Left hindlimb (tissue), 1 donor: ENCODE measurements at places on chromosomes 6 and 20.

DNA sequence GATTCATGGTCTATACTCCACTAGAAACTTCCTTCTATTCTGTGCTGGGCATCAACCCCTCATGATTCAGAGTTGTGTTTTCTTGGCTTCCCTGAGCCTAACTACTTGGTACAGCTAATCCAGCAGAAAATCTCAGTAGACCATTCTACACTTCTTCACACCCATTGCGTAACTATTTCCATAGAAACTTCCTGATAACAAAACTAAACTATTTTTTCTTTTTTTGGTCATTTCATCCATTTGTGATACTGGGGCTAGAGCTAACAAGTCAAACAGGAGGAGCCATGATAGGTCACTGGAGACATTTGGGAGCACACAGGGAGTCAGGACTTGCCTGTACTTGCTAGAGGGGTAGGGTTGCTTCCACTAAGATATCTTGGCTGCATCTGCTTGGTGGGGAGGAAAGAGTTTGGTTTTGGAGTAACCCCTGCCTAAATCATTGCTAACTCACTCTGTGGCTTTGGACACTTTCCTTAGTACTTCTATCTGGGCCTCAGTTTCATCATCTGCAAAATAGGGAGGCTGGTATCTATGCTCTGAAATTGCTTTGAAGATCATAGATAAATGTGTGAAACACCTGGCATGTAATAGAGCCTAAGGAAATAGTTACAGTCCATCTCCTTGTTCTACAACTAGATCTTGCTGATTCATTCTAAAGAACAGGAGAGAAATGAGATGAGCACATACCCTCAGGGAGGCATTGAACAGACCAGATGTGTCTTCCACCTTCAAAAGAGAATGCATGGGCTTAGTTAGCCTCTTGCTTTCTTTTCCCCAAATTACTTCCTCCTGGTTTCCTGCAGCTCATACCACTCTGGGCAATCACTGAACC is 127.9 kb upstream of the ADGRF1 start:
- no peak for DNase-seq

GRCh38 chr6:16907991-16908390 is 146.7 kb upstream of the ATXN1 start:
- no peak for DNase-seq

DNA sequence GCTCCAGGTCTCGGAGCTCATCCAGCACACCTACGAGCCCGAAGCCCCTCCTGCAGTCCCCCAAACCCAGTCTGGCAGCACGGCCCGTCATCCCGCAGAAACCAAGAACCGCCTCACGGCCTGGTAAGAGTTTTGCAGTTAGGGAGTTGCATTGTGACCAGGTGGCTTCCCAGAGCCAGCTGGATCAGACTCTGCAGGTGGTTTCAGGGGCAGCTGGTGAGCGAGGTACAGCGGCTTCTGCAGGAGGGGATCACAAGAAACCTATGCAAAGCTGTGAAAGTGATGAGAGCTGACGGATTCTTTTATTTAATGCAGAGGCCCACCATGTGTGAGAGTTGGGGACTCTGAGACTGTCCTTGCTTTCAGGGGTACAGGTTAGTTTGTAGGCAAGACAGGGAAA is 45.9 kb upstream of the SCGN start:
- DNase-seq: no peak

- DNase-seq: no peak
Observed at GRCh38 chr6:76684875-76685274, 612.4 kb upstream of the IMPG1 start.

- no peak for DNase-seq
Observed at GRCh38 chr20:36305602-36306551, at the start of gene DLGAP4. Gene DLGAP4, plus strand, starts transcription at chr20:36306339. Its CDS starts 125,379 bp downstream, at chr20:36431718.

- DNase-seq: no peak
Observed at GRCh38 chr20:25654487-25654886, 30.7 kb upstream of the NANP start.

GRCh38 chr20:59743767-59744485 is 139.6 kb downstream of the PHACTR3 start:
- DNase-seq: no peak

GRCh38 chr6:126268092-126268491 is 71.8 kb upstream of the CENPW start:
- no peak for DNase-seq

- DNase-seq: no peak
Observed at GRCh38 chr20:6837730-6838129, 70.2 kb downstream of the BMP2 start.

DNA sequence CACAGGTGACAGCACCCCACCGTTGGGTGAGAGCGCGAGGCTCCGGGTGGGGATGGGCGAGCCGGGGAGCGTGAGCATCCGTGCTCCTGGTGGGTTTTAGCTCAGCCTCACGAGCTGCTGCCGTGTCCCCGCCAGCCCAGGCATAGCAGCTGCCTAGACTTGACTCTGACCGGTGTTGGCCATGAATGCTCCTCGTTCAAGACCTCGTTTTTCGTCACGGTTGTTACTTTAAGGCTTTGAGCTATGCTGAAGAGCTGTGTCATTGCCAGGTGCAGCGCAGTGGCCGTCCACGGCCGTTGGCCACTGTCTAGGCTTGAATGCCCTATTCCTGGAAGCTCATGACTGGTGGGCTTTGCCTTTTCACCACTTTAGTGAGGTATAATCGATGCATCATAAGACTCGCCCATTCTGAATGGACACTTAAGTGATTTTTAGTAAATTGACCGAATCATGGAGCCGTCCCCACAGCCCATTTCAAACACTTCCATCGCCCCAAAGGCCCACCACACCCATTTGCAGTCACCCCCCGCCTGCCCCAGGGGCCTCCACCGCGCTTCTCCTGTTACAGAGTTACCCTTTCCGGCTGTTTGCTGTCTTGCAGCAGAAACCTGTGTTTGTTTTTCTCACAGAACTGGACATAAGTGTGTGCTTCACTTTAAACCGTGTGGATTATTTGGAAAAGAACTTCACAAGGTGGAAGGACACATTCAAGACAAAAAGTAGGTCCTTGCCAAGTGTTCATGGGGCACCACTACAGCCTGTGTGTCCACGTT is 21.4 kb upstream of the ADRM1 start:
- DNase-seq: no peak

DNA sequence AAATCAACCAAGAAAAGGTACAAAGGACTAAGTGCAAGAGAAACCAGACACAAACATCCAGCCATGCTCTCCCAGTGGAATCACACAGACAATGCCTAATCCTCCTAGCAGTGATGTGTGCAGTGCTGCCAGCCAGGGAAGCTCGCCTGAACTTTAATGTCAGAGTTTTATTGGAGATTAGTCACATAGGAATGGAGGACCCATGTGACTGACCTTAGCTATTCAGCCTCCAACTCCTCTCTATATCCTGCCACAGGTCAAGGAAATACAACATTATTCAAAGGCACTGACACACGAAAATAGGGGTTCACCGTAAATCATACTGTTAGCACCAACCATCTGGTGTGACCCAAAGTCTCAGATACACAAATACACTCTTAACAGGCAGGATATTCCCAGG is 684.6 kb downstream of the DOK5 start:
- no peak for DNase-seq

GRCh38 chr6:4358414-4359107 is 223.2 kb upstream of the ECI2 start:
- peak; percentile 76 for DNase-seq

DNA sequence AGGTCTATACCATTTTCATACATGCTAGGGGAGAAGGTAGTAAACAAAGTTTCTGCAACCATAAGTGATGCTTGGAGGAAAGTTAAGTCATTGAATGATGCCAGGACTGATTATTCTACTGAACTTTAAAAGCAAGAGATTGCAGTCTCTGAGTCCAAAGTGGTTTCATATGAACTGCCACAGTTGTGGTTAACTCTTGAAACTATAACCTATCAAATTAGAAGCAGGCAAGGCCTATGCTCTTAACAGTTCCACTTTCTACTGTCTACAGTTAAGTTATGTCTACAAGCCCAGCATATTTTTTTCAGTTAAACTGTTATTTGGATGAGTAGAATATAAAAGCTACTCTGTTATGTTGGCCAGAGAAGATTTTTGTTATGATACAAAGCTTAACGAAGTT is 326.5 kb upstream of the RUNX2 start:
- no peak for DNase-seq

DNA sequence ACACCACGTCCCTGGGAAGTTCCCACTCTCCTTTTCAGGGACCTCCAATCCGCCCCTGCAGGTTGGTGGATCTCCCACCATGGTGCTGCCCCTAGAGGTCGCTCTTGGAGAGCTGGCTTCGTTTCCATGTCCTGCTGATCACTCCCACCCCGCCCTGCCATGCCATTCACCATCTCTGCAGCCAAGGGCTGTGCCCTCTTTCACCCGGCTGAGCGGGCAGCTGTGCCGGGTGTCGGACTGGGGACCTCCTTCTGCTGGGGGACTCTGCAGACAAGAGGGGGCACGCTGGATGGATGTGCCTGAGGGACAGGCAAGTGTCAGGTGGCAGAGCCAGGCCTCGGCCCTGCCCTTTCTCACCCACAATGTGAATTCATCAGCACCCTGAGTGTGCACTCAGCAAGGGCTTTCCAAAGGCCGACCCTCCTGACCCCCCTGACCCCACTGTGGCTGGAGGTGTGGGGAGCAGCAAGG is 347.0 kb downstream of the CDH4 start:
- DNase-seq: no peak

DNA sequence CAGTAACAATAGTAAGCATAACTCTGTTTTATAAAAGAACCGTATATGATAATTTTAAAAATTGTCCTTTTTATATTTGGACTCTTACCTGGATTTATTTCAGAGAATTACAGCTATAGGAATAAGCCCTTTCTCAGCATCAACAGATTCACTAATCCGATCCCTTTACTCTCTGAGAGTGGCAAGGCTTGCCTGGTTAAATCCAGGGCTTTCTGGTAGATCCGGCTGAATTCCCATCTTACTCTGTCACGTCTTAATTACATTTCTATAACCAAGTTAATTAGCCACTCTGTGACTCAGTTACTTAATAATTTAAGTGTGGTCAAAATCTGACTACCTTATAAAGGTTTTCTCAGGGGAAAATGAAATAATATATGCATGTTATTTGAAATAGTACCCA is 294.7 kb downstream of the FRK start:
- DNase-seq: no peak

DNA sequence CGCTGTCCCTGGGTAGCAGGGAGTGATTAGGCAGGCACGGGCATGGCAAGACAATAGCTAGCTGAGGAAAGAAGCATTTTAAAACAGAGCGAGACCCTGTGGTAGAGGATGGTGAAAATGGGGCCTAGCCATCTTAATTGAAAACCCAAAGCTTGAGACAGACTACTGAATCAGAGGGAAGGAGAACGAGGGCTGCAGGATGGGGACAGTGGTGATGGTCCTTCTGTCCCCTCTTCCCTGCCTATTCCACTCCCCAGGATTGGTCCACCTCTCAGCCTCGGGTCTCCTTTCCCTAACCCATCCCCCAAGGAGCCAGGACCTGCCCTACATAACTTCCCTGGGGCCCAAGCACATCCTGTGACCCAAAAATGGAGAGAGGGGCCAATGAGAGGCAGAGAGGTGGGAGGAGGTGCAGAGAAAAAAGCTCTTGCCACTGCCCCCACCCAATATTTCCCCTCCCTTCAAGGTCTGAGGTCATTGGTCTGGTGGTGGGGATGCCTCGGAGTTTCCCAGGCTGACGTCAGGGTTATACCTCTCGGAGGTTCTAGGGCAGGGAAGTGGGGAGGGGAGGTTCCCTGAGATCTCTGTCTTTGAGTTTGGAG is 884 bp upstream of the CUTA start:
- DNase-seq: peak; percentile 33

DNA sequence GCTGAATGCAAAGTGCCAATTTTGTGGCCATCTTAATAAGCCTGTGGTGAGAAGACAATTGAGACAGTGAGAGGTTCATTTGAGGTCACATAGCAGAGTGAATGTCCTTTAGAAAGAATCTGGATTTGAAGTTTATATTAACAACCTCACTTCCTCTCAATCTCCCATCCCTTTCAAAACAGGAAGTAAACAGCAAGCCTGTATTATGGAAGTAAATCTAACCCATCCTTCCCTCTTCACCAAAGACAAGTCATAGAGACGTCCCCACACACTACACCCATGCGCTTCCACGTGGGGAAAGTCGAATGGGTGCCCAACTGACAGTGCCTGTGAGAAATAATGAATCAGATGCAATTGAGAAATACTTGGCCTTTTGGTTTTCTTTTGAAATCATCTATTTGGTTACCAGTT is 28.8 kb upstream of the CCND3 start:
- no peak for DNase-seq

GRCh38 chr20:23212464-23212995 is 126.4 kb upstream of the CD93 start:
- no peak for DNase-seq

DNA sequence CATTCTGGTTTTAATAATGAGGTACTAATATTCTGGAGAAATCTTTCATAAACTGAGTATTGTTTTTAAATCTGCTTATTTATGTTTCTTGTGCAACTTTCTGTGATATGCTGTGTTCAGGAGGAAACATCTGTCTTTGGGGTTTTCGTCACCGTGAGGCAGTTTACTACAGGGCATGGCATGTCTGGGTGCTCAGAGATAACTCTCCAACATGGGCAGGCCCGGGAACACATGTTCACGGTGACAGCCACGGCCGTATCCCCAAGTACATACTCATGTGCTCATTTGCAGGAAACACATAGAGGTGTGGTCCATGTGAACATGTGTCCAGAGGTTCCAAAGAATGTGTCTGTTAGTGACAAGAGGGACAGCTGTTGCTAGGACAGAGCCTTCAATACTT is 62.1 kb upstream of the CNKSR3 start:
- no peak for DNase-seq

- no peak for DNase-seq
Observed at GRCh38 chr20:17735959-17736621, 36.3 kb downstream of the BANF2 start.

- no peak for DNase-seq
Observed at GRCh38 chr20:7214081-7214740, 446.7 kb downstream of the BMP2 start.

GRCh38 chr20:21714297-21715192 is 9.1 kb downstream of the PAX1 start:
- no peak for DNase-seq
